Choroid plexus epithelial cell (primary cell): ENCODE measurements at places on chromosomes 4 and X.

- no peak for DNase-seq
Measured at GRCh38 chrX:40040686-40041461, 56.9 kb downstream of the BCOR start.

DNA sequence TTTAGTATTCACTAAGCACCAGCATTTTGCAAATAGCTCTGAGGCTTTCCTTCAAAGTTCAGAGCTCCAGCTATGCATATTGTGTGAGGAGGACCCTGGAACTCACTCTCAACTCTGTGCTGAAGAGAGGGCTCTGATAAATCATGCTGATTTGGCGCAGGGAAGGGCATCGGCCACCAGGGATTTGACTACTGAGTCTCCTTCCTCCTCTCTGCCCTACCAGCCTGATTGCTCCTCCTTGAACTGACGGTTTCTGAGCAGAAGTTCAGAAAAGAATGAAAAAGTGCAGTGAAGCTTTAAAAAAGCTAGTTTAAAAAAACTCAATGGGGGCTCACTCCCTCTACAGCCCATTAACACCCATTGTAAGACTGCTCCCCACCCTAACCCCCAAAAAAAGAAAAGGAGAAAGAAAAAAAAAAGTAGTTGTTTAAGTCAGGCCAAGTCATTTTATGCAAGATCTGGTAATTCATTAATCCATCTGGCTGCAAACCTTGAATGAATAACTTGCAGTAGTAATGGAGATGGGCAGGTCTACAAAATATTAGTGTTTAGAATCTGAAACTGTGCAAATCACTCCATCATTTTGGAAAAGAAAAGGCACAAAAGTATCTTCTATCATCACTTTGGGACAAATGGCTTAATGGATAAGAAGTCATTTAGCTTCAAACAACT lies 13.3 kb downstream of the PPARGC1A start:
- no peak for DNase-seq

GRCh38 chr4:41443340-41444079 lies 94.4 kb upstream of the LIMCH1 start:
- DNase-seq: no peak

GRCh38 chr4:147477439-147477838 lies 3.5 kb upstream of the EDNRA start:
- DNase-seq: no peak

DNA sequence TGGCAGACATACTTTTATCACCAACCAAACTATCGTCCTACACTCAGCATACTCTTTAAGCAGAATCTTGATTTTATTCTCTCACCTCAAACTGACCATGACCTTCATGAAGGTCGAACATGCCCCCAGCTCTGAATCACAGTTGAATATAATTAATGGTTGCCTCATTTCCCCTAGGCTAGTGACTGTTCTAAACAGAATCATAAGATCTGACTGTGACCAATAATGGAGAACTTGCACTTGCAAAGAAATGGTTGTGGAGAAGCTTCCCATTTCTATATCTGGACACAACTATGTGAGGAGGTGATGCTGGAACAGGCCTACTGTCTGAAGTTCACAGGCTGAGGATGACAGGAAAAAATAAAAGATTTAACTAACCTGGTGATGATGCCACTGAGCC lies 85.1 kb downstream of the PDGFC start:
- DNase-seq: no peak
